Stimulated activated CD8-positive, alpha-beta memory T cell treated with anti-CD3 and anti-CD28 coated beads, Interleukin-15, amount 100 ng/mL, for 4 hours (primary cell): ENCODE measurements at places on chromosomes 12 and 14.

- DNase-seq = no peak
These were observed 855.2 kb downstream of the FSCB start for GRCh38 chr14:43651896-43652295.

- no peak for DNase-seq
These were observed 8.1 kb downstream of the TNS2 start for GRCh38 chr12:53057816-53058500.

GRCh38 chr12:6666211-6666610, 3.3 kb upstream of the ING4 start:
- DNase-seq = no peak

- DNase-seq = no peak
These were observed 30.4 kb downstream of the RAP1B start for GRCh38 chr12:68641138-68641537.

GRCh38 chr12:11607313-11608081, 42.0 kb upstream of the ETV6 start:
- DNase-seq = no peak

- DNase-seq = peak; percentile 65
These were observed at the start of gene TMEM229B for GRCh38 chr14:67487937-67488893. TSS of gene TMEM229B (minus strand) at chr14:67488721. CDS start at chr14:67473923, 14,798 bp downstream.

GRCh38 chr14:82190742-82191141, 657.1 kb upstream of the SEL1L start:
- no peak for DNase-seq

DNA sequence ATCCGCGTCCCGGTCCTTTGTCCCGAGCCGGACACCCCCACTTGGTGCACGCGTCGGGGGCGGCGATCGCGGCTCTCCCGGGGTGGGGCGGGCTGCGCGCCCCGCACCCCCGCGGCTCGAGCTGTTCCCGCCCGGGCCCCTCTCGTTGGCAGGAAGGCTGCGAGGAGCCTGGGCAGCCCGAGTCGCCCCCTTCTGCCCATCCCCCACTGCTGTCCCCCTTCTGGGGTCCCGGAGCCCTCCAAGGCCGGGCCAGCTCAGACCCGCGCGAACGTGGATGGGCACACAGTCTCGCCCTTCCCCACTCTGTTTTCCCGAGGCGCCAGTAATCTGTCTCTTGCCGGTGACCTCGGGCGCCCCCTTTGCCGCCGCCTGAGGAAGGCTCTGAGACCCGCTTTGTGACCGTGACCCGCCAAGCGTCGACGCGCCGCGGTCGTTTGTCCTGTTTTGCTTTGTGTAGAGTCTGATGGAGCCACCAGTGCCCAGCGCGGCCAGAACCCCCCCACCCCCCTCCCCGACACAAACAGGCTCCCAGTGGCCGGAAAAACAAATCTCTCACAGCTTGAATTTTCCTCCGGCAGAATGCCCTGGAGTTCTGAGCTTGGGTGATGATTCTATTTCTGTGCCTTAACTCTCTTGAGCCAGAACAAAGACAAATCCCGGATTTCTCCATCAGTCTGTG, 610 bp downstream of the C14orf132 start:
- DNase-seq = no peak

GRCh38 chr14:49691031-49691430, 1.9 kb upstream of the KLHDC1 start:
- no peak for DNase-seq
